Activated CD8-positive, alpha-beta memory T cell treated with anti-CD3 and anti-CD28 coated beads, Interleukin-2, amount 10 ng/mL, durations not matched to agents 7 days and 5 days (primary cell): ENCODE measurements at places on chromosomes 6 and 20. TPM values are rescaled to one million over a fixed set of nuclear protein-coding genes. Genes with fewer than 3 reads are reported as not detected.
A peak's percentile ranks its signal among the peaks of the same experiment; 100 is the strongest.

COL20A1 gene
- total RNA-seq: not detected

SLC26A8 gene
- total RNA-seq: not detected

EDN3 gene
- total RNA-seq: not detected

DNMT3B gene
- total RNA-seq: 4.7 TPM

CDH26 gene
- 1.5 TPM for total RNA-seq

PNPLA1 gene
- total RNA-seq: not detected

DEFB129 gene
- not detected for total RNA-seq

LY6G6F gene
- not detected for total RNA-seq

RSPH3 gene
- total RNA-seq: 2.1 TPM

DNA sequence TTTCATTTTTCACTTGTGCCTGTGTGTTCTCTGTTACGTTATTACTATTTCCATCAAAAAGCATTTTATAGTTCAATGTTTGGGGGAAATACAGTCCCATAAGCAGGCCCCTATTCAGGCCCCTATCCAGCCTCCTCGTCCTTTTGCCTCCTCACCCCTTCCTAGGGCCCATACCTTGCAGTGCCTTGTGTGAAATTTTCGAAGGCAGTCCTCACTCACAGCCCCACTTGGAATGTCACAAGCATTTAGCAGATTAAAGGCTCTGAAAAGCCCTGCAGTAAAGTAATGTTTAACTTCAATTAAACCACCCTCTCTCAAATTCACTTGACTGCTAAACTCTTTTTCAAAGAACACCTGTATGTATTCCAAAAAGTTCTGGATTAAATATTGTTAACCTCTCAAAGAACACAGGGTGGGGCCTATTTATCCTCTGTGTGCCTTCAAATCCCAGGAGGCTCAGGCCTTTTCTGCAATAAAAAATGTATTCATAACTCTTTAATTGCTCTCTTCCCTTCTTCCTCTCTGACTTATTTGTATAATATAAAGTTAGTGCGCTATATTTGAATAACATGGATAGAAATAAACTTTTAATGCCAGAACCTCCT lies 202.5 kb downstream of the FOXA2 start:
- H3K27ac ChIP-seq: no peak overlapping the region
- H3K4me3 ChIP-seq: no peak overlapping the region
- no peaks in the 10 kb centered on the region for H3K27me3 ChIP-seq
- H3K4me1 ChIP-seq: no peaks in the 10 kb centered on the region
- no peaks in the 10 kb centered on the region for H3K36me3 ChIP-seq

GRCh38 chr20:57126481-57127092 lies 139.9 kb downstream of the BMP7 start:
- no peak overlapping the region for H3K27ac ChIP-seq
- no peaks in the 10 kb centered on the region for H3K36me3 ChIP-seq
- peaks cover 4% of the 10 kb centered on the region for H3K4me1 ChIP-seq
- DNase-seq: no peak

GRCh38 chr6:5034328-5034727 lies 30.5 kb upstream of the RPP40 start:
- no peak for DNase-seq
- no peaks in the 10 kb centered on the region for H3K36me3 ChIP-seq
- peaks cover 6% of the 10 kb centered on the region for H3K4me1 ChIP-seq
- H3K27ac ChIP-seq: no peak overlapping the region
- H3K27me3 ChIP-seq: no peaks in the 10 kb centered on the region

DNA sequence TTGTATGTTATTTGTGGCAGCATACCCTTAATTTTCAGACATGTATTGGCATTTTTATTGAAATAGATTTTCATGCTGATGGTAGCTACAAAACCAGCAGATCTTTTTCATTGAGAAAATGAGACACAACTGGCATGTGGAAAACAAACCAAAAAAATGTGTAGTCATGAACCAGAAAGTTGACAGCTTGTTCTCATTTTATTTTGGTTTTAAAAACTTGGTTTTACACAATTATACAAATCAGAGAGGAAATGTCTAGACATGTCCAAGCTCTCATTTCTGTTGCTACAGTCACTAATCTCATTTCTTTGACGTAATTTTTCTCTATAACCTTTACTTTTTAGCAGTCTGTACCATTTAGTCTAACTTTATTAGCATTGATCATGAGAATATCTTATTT lies 85.4 kb downstream of the GRIK2 start:
- no peaks in the 10 kb centered on the region for H3K4me1 ChIP-seq
- H3K36me3 ChIP-seq: no peaks in the 10 kb centered on the region
- no peak overlapping the region for H3K4me3 ChIP-seq
- no peak overlapping the region for H3K27ac ChIP-seq
- H3K27me3 ChIP-seq: no peaks in the 10 kb centered on the region
- no peak for DNase-seq

GRCh38 chr6:130215526-130215925 lies 7.2 kb downstream of the SAMD3 start:
- no peaks in the 10 kb centered on the region for H3K27me3 ChIP-seq
- peak overlapping the region; percentile 87 for H3K27ac ChIP-seq
- H3K36me3 ChIP-seq: peaks cover 62% of the 10 kb centered on the region
- DNase-seq: peak; percentile 77

DNA sequence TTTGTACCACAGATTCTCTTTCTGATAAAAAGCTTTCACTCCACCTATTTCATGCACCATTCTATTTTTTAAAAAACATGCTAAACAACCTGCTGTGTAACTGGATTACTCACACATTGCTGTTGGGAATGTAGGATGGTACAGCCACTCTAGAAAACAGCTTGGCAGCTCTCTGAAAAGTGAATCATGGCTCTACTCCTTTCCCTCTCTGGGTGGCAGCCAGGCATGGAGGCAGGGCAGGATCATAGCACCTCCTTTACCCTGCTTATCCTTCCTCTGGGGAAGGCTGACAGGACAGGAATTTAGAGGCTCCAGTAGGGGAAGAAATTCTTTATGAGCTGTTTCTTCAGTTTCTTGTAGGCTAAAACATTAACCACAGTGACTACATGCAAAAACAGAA lies 6.7 kb upstream of the VNN2 start:
- H3K4me1 ChIP-seq: peaks cover 37% of the 10 kb centered on the region
- no peak overlapping the region for H3K4me3 ChIP-seq
- no peak for DNase-seq
- H3K36me3 ChIP-seq: peaks cover 4% of the 10 kb centered on the region
- no peaks in the 10 kb centered on the region for H3K27me3 ChIP-seq
- H3K27ac ChIP-seq: no peak overlapping the region

- DNase-seq: no peak
- no peak overlapping the region for H3K27ac ChIP-seq
- H3K4me1 ChIP-seq: no peaks in the 10 kb centered on the region
- H3K36me3 ChIP-seq: peaks cover 1% of the 10 kb centered on the region
- no peak overlapping the region for H3K4me3 ChIP-seq
- H3K27me3 ChIP-seq: no peaks in the 10 kb centered on the region
Measured at GRCh38 chr6:166579237-166579850, 7.1 kb downstream of the RAMACL start.

DNA sequence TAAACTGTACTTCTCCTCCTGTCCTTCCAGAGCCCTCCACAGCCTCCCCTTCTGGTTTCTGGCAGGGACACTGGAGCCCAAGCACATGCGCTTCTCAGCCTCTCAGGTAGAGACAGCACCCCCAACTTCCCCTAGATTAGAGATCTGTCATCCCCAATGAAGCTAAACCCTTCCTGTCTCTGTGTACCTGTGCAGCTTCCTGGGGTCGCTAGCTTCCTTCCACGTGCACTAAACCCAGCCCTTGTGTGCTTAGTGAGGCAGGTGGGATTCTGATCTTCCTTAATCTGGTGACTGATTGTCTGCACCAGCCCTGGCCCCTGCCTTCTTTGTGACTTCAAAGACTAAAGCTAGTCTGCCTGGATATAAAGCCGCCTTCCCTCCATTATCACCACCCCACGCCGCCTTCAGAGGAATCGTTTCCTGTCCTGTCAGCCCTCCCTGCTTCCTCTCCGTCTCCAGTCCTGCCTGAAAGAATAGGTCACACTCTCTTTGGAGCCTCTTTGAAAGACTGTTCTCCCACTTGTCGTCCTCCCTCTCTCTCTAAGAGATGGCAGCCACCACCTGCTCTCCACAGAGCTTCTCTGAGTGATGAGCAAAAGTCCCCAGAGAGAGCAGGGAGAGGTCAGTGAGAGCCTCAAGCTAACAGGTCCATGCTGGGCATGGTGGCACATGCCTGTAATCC lies 27.5 kb downstream of the CAPN11 start:
- DNase-seq: no peak
- H3K4me1 ChIP-seq: peaks cover 6% of the 10 kb centered on the region
- no peak overlapping the region for H3K4me3 ChIP-seq
- peaks cover 7% of the 10 kb centered on the region for H3K27me3 ChIP-seq

DNA sequence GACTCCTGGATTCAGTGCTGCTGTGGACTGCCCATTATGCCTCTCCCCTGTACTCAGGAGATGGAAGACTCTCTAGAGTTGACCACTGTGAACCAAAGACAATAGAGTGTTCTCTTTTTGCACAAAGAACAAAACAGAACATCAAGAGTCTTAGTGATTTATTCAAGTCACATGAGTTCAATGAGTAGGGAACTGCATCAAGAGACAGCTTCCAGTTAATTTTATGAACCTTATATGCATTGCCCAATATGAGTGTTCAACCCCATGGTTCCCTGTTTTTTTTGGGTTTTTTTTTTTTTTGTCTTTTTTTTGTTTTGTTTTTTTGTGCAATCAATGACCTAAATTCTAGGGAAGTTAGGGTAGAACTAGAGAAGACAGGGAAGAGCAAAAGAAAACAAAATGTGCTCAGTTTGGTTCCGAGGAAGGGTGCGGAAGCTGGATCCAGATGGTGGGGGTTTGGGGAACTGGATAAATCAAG lies 224.3 kb downstream of the MAFB start:
- H3K4me3 ChIP-seq: no peak overlapping the region
- no peaks in the 10 kb centered on the region for H3K27me3 ChIP-seq
- H3K4me1 ChIP-seq: no peaks in the 10 kb centered on the region

DNA sequence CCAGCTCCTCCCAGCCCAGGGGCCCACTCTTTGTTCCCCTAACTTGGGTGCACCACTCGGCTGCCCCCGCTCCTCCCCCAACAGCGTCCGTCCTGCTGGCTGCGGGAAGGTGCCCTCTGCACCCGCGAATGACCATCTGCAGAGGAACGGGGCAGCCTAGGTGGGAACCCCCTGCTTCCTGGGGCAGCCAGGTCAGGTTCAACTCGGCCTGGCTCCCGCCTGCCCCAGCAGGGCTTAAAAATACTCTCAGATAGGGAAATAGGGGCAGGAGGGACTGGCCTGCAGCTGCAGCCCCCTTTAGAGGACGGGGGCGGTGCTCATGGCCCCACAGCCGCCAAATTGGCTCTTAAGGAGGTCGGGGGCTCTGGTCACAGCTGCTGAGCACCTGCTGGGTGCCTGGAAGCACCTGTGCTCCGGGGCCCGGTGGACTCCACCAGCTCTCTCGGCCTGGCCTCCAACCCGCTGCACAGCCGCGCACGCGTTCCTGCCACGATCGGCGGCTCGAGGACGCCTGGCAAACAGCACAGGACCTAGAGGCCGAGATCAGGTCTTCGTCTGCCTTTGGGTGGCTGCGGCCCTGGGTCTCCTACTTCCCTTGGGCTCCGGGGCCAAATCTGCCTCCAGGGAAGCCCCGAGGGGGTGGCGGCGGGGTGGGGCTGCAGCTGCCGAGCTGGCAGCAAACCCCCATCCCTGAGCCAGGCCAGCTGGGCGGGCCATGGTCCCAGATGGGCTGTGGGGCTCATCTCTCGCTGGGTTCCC lies 700 bp upstream of the LAMA5 start:
- peaks cover 29% of the 10 kb centered on the region for H3K27me3 ChIP-seq
- DNase-seq: no peak

- no peak for DNase-seq
- no peaks in the 10 kb centered on the region for H3K4me1 ChIP-seq
- H3K4me3 ChIP-seq: no peak overlapping the region
- H3K27ac ChIP-seq: no peak overlapping the region
- no peaks in the 10 kb centered on the region for H3K36me3 ChIP-seq
Measured at GRCh38 chr6:7631466-7631865, 41.5 kb downstream of the SNRNP48 start.

- no peak overlapping the region for H3K27ac ChIP-seq
- no peaks in the 10 kb centered on the region for H3K36me3 ChIP-seq
- no peak for DNase-seq
- no peak overlapping the region for H3K4me3 ChIP-seq
Measured at GRCh38 chr6:19432966-19433498, 404.1 kb upstream of the ID4 start.

GRCh38 chr6:166904101-166904746 lies 52.1 kb downstream of the RNASET2 start:
- H3K27me3 ChIP-seq: no peaks in the 10 kb centered on the region
- no peak for DNase-seq
- H3K4me1 ChIP-seq: peaks cover 10% of the 10 kb centered on the region
- H3K4me3 ChIP-seq: no peak overlapping the region

- H3K4me1 ChIP-seq: peaks cover 18% of the 10 kb centered on the region
- H3K4me3 ChIP-seq: no peak overlapping the region
- no peaks in the 10 kb centered on the region for H3K27me3 ChIP-seq
- DNase-seq: no peak
- H3K36me3 ChIP-seq: peaks cover 3% of the 10 kb centered on the region
Measured at GRCh38 chr6:30798494-30798893, 54.1 kb upstream of the IER3 start.

- DNase-seq: no peak
- no peak overlapping the region for H3K27ac ChIP-seq
- peaks cover 14% of the 10 kb centered on the region for H3K27me3 ChIP-seq
- peaks cover 2% of the 10 kb centered on the region for H3K36me3 ChIP-seq
- no peak overlapping the region for H3K4me3 ChIP-seq
Measured at GRCh38 chr6:10434235-10434634, 19.4 kb upstream of the TFAP2A start.

DNA sequence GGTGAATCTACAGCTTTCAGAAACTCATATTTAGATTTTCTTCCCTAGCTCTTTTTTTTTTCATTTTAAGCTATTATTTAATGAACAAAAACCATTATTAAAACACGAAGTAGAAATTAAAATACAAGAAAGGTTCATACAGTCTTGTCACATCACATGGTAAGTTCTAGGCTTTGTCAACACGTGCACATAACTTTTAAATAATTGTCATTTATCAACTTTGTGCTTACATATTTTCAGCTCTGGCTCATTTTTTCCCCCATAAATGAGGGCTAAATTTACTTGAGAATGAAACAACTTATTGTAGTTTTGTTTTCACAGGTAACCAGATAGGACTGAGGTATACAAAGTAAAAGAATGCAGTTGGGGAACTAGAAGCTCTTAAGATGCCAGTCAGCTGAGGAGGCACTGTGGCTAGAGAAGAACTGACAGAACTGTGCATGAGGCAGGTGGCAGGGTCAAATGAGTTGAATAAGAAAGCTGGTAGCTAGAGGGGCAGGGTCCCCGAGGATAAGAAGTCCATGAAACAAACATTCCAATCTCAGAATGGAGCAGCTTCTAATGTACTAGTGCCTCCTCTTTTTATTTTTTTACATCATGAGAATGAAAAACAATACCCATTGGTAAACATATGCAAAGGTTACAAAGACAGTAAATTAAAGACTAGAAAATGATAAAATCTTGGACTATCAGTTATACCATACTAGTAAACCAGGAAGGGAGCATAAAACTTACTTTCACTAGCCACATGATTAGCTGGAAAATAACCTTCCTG lies 141.5 kb downstream of the MYB start:
- H3K27me3 ChIP-seq: no peaks in the 10 kb centered on the region
- H3K27ac ChIP-seq: peak overlapping the region; percentile 66
- peaks cover 22% of the 10 kb centered on the region for H3K36me3 ChIP-seq

- no peaks in the 10 kb centered on the region for H3K36me3 ChIP-seq
- no peak for DNase-seq
- H3K27ac ChIP-seq: no peak within 1 kb of the TSS
- no peak within 1 kb of the TSS for H3K4me3 ChIP-seq
Measured at GRCh38 chr20:57524511-57525176, at the start of gene CTCFL. Gene CTCFL, minus strand, starts transcription at chr20:57525140. Its CDS starts 935 bp downstream, at chr20:57524205.
